ENCODE measurements at places on chromosomes 3 and 15.

DNA sequence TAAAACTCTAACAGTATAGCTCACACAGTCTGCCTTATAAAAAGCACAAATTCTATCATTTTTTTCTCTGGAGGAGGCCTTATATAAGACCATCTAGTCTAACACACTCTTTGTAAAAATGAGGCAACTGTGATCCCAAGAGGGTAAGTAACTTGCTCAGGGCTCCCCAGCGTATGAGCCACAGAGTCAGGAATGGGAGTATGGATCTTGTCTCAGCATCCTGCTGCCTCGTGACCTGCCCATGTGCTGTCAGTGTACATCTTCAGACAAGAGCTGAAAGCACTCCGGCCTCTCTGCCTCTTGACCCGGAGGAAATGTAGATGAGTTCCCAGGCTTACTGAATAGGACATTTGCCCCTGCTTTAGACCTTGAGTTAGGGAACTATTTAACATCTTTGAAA, 28.4 kb upstream of the MEF2A start:
- DNase-seq: no peak

GRCh38 chr15:66138096-66138783, 115.3 kb downstream of the MEGF11 start:
- no peak for DNase-seq

DNA sequence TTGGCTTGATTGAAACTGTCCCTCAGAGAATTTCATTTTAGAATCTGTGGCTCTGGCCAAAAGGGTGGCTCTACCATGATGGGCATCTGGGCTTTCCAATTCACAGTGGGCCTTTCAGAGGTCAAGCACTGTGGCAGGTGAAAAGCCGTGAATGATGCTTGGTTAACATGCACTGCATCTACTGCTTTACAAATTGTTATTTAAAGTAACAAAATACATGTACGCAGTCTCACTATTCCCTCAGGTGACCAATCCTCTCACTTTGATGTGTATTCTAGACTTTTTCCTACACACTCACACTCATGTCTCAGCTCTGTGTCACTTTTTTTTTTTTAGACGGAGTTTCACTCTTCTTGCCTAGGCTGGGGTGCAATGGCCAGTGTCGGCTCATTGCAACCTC, 70.5 kb downstream of the MGLL start:
- no peak for DNase-seq

- DNase-seq: no peak
Measured at GRCh38 chr15:83200589-83200988, 7.0 kb downstream of the HDGFL3 start.

GRCh38 chr3:179865861-179866505, 170.8 kb downstream of the PEX5L start:
- no peak for DNase-seq

- DNase-seq: peak; percentile 75
Measured at GRCh38 chr15:70100474-70101341, 3.0 kb upstream of the TLE3 start.

DNA sequence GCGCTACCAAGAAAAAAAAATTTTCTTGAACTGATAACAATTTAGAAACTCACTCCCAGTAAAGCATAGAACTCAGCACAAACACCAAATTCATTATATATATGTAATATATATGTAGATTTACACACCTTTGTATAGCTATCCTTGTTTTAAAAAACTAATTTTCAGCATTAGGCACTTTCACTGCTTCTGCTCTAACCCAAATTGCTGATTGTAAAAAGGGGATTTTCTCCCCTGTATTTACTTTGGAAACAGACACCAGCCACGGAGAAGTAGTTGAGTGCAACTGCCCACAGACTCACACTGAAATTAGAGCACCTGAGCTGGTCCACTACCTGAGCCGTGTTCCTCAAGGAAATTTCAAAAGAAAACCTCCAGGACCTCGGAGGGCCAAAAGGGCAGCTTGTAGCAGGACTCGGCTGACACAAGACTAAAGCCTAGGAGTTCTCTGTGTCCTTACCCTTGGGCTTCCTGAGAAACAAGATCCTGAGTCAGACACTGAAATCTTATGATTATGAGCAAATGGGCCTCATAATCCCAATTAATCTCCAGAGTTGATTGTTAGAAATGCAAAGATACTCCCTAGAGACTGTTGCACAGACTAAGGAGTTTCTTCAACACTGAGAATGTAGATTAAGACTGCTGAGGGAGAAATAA, 106.0 kb downstream of the TNIK start:
- no peak for DNase-seq

DNA sequence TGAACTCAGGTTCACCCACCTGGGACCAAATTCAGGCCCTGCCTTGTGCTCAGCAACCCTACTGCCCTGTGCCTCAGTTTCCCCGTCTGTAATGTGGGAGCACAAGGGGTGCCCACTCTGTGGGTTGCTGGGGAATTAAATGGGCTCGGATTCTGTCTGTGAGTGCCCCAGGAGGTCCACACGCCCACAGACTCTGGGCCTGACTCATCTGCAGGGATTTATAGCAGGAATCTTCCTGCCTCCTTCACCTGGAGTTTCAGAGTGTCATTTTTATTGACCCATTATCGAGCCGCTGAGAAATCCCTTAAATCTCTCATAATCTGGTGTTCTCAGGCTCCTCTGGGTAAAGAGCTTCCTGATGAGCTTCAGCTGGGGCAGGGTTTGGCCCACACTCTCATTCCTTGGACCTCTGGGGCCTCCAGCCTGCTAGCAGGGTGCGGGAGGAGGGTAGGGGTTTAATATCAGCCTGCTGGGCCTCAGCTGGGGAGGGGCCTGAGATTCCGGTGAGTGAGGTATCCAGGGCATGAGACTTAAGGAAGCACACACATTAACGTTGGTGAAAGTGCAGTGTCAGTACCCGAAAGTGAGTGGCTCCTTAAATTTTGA, 16.4 kb downstream of the C3orf18 start:
- no peak for DNase-seq

DNA sequence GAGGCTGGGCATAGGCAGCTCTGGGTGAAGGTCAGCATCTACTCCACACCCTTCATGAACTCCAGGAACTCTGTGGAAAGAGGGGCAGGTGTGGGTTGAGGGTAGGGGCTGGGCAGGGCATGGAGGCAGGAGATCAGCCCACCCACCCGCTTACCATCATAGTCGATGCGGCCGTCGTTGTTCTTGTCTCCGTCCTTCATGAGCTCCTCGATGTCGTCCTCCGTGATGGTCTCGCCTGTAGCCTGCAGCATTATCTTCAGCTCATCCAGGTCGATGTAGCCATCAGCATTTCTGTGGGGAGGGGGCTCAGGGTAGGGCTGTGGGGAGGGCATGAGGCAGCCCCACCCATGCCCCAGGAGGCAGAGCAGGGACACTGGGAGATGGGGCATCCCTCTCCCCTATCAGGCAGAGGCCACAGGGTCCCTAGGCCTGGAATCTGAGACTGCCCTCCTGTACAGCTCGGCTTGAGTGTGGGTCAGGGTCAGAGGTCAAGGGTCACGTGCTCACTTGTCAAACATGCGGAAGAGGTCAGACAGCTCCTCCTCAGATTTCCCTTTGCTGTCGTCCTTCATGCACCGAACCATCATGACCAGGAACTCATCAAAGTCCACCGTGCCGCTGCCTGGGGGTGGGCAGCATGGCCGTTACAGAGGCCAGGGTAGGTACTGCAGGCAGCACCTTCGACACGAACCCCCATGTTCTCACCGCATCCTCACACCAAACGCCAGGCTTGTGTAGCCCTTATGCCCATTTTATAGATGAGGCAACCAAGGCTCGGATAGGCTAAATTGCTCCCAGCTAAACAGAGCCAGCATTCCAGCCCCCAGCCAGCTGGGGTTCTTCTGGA, 2.4 kb downstream of the TNNC1 start:
- no peak for DNase-seq

DNA sequence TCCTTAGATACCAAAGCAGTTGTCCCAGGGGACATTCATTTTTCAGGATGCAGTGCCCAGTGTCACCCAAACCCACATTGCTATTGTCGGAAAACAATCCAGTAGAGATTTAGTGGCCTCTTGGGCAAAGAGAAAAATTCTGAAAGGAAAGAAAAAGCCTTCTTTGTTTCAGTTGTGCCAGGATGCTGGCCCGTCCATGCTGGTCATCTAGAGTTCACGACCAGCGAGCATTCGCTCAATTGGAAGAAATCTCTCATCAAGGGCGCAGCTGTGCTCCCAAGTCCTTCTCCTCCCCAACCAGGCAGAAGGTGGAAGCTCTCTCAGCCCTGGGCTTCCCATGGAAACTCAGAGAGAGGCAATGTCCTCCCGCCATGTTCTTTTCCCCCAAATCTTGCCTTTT, 123.7 kb downstream of the MTHFS start:
- no peak for DNase-seq

- DNase-seq: no peak
Measured at GRCh38 chr15:63332367-63333124, 49.1 kb downstream of the CA12 start.

GRCh38 chr15:63075984-63076713, 33.6 kb downstream of the TPM1 start:
- no peak for DNase-seq

GRCh38 chr15:69661871-69662644, 209.4 kb downstream of the RPLP1 start:
- no peak for DNase-seq

DNA sequence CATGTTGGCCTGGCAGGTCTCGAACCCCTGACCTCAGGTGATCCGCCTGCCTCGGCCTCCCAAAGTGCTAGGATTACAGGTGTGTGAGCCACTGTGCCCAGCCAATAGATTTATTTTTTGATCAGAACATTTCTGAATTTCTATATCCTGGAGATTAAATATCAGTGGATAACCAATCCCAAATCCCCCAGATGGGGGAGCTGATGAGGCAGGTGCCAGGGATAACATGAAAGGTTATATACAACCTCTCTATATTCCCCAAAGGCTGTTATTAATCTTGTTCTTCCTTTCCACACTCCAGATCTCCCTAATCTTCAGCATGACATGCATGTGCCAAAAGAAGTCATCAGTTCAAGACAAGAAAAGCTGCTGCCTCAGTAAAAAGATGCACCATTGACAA, 112.3 kb downstream of the WDR76 start:
- no peak for DNase-seq

- no peak for DNase-seq
Measured at GRCh38 chr3:157263027-157263426, 103.1 kb upstream of the CCNL1 start.

DNA sequence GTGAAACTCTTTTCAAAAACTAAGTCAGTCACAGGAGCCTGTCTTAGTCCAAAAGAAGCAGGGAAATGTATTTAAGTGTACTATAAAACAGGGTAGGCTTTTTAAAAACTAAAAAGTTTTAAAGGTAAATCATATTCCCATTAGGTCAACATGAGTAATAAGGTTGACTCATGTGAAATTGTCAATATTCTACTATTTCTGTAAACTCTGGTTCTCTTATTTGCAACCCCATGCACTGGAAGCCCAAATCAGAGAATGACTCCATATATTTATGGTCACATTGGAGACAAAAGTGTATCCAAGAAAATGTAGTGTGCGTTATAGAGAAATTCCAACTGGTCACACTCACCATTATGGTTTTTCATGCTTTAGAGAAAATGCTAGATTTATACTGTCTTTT, 600.3 kb upstream of the TGFBR2 start:
- DNase-seq: no peak

DNA sequence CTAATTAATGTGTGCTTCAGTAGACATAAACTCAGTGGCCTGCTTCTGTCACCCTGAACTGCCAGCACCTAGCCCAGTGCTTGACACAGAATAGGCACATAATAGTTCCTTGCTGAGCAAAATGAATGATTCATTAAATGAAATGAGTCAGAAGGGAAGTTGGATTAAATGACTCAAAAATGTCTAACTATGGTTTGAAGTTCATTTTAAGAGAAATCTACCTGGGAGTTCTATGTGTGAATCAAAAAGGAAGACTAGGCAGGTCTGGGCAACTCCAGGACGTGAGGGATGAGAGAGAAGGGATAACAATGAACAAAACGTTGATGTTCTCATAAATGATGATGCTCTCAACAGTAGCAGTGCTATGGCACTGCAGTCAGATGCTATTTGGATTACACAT, 175.0 kb downstream of the CFAP20DC start:
- DNase-seq: no peak

- no peak for DNase-seq
Measured at GRCh38 chr3:52046186-52046901, 10.0 kb downstream of the DUSP7 start.

GRCh38 chr3:138174421-138175131, at the start of gene DBR1:
DBR1 (minus strand) TSS chr3:138174921; CDS start chr3:138174795, 126 bp downstream.
- DNase-seq: peak; percentile 80

GRCh38 chr15:50558012-50558411, 11.5 kb upstream of the USP50 start:
- no peak for DNase-seq

GRCh38 chr15:73028831-73029451, 23.3 kb upstream of the NEO1 start:
- no peak for DNase-seq

- DNase-seq: no peak
Measured at GRCh38 chr3:30189900-30190299, 416.5 kb upstream of the TGFBR2 start.

GRCh38 chr15:89754361-89755154, 3.5 kb upstream of the MESP1 start:
- no peak for DNase-seq

DNA sequence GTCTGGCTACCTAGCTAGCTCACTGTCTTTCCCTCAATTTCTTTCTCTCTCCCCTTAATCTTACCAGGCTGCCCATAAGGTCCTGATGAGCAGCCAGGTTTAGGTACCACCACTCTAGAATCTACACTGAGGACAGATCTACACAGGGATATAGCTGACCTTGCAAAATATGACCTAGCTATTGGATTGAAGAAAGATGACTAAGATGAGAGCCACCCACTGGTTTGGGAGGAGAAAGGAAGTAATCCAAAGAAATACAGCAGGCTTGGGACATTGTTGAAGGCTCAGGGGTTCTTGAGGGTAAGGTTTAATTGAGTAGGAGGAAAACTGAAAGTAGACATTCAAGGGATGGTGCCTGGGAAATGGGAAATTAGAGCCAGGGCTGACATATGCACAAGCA, 142.0 kb upstream of the TMC3 start:
- no peak for DNase-seq

GRCh38 chr3:131277836-131278497, 103.6 kb upstream of the NUDT16 start:
- DNase-seq: no peak

DNA sequence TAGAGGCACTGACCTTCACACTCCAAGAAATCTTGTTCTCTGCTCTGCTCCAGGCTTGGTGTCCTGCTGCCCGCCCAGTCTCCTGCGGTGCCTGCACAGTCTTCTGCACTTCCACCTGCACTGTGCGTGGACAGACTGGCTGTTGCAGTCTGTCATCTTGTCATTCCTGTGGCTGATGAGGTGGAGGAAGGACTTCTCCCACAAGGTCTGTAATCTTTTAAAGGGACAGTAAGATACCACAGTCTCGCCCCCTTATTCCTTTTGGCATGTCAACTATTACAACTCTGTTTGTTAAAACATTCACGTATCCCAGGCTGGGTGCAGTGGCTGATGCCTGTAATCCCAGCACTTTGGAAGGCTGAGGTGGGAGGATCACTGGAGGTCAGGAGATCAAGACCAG, 54.1 kb upstream of the IGF2BP2 start:
- DNase-seq: no peak
